ENCODE measurements at places on chromosomes 5 and 9.

DNA sequence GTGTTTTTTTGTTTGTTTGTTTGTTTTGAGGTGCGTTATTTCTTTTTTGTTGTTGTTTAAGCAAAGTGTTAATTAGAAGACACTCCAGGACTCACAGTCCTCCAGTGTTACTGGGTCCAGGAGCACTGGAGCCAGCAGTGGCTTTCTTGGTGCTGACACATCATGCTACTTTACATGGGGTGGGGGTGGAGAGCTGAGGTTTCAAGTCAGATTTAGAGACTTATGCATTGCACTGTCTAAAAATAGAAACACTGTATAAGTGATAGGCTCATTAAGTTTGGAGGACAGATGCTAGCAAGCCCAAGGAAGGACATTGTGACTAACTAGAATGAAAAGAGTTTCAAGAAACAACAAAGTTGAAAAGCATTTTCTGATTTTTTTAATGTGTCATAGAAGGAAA, 2209.2 kb downstream of the MAT2B start:
- no peak for DNase-seq

DNA sequence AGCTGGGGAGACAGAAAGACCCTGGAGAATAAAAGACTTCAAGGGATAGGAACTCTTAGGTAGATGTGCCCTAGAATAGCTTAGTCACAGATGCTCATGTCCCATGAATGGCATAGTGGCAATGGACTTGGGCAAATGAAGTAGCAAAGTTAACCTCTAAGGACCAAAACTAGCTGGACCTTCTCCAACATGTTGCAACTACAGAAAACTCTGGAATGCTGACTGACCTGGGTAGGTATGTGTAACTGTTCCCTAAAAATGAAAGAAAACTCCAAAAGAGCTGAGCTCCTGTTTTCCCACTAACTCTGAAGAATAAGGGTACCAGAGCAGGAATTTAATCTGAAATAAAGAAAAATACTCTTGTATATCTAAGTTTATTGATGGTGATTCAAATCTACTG, 12.5 kb upstream of the LPAR1 start:
- no peak for DNase-seq

DNA sequence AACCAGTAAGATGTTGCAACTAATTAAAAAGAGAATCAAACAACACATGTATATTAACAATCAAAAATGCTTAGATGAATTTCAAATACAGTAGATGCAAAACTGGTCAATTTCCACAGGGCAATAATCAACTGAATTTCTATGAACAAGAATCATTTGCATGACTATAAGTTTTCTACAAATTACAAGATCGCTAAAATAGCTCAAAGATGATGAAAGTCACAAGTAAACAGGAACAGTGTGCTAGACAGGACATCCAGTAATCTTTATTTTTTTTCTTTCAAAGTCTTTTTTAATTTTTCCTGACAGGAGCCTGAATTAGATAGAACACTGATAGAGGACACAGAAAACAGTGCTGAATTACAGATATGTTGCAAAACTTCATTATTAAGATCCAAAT, 608.2 kb upstream of the DAB2 start:
- no peak for DNase-seq

- no peak for DNase-seq
Measured at GRCh38 chr5:93578813-93579691, 2.0 kb downstream of the NR2F1-AS1 start.

- no peak for DNase-seq
Measured at GRCh38 chr5:31763424-31763823, 124.5 kb downstream of the PDZD2 start.

DNA sequence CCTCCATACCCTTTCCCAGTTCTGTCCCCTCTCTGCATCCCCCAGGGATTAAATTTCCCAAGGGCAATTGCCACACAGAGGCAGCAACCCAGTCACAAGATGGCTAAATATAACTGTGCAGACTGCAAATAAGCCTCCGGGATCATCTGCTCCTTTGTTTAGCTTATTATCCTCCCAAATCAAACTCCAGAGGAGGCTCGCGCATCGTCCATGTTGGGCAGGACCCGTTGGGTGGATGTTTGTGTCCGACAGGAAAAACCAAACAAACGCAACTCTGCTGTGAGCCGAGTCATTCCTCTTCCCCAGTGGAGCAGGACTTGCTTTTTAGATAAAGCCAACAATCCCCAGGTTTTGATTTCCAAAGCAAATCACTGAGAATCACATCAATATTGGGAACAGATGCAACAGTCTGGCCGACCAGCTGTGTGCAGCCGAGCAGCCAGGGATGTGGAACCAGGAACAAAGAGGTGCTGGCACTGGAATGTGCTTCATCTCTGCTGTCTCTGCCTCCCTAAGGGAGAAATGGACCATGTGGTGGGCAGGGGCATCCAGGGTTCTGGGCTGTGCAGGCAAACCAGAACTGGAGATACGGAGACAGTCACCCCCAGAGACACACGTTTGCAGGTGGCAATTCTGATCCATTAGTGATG, 89.8 kb downstream of the PTTG1 start:
- DNase-seq: no peak

DNA sequence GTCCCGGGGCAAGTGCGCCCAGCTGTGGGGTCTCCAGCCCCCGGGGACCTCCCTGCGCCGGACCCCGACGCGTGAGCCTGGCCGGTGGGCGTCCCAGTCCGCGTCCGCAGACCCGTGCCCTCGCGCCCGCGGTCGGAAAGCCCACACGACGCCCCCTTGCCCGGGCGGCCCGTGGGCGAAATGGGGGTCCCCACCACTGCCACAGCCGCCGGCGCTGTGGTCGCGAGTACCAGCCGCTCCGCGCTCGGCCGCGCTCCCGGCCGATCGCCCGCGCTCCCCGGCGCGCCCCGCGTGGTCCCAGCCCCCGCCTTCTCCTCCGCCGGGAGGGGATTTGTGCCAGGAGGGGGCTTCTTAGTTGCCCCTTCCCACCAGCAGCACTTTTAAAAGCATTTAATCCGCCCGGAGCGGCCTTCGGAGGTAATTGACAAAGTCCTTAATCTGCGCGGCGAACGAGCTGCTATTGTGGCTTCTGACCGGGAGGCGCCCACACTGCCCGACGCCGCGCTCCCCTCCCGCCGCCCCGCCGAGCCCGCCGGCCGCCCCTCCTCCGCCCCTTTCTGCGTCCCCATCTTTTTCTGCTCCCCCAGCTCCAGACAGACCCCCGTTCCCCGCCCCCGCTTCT, 469 bp upstream of the FIBCD1 start:
- no peak for DNase-seq

- no peak for DNase-seq
Measured at GRCh38 chr9:744790-745484, 96.6 kb upstream of the DMRT1 start.

- no peak for DNase-seq
Measured at GRCh38 chr5:6856653-6857052, 143.4 kb downstream of the TENT4A start.

- no peak for DNase-seq
Measured at GRCh38 chr5:50958852-50959457, 292.5 kb downstream of the PARP8 start.

DNA sequence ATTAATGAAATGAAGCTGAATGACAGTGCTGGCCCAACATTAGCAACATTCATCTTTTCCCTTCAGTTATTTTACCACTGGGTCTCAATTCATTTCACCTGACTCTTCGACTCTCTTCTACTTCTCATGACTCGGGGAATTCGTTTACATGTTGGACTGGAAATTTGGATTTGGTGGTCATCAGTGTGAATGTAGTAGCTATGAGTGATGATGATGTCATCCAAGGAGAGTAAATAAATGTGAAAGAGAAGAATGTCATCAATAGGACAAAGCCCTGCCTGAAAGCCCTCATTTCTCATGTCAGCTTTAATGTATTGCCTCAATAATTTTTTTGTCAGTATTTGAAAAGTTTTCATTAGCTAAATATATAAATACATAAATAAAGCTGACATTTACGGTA, 21.9 kb upstream of the CFAP95 start:
- no peak for DNase-seq

DNA sequence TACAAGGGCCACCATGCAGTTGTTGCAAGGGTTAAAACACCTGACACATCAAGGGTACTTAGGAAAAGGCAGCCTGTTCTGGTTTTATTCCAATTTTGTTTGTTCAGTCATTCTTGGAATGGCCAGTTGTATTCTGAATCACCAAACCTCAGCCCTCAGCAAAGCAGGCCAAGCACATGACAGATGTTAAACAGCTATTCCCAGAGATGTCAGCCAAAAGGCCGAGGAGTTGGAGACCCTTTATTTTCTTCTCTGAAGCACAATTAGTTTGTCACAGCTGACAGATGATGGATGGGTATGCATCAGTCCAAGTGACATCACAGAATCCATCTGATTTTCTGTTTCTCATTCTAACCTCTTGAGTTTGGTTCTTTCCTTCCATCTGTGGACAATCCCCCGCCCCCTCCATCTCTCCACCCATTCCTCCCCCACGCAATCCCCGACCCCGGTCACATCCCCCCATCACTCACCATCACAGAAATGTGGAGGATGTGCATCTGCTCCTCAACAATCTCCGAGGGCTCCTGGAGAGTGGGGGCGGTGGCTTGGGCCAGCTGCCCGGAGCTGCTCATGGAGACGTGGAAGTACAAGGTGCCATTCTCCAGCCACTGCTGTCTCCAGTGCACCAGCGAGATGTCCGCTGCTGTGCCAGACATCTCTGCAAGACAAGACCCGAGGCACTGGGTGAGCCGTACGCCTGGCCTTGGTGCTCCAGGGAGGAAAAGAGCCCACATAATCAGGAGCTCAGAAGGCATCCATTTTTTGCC, 123.8 kb downstream of the ASTN2 start:
- DNase-seq: no peak

GRCh38 chr9:26205261-26205660, 527.0 kb upstream of the TUSC1 start:
- DNase-seq: no peak

DNA sequence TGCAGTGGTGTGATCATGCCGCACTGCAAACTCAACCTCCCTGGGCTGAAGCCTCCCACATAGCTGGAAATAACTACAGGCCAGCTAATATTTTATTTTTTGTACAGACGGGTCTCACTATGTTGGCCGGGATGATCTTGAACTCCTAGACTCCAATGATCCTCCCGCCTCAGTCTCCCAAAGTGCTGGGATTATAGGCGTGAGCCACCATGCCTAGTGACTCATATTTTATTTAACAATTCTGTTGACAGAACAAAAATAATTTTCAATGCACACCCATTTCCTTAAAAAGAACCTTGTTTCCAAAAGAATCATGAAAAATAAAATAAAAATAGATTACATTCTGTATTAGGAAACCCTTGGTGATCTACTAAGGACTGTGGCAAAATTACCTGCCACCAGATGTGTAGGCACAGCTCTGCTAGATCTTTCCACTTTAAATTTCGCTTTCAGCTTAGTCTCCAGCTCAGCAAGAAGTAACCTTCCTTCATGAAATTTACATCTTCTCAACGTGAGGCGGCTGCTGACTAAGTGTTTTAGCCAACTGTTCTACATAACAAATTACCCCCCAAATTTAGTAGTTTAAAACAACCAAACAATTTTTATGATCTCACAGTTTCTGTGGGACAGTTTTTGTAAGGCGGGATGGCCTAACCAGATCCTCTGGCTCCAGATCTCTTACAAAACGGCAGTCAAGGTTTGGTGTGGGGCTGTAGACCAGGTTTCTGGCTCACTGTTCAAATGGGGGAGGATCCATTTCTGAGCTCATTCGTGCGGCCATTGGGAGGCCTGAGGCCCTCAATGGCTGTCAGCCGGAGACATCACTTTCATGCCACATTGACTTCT, 32.6 kb upstream of the GOLPH3 start:
- no peak for DNase-seq

- no peak for DNase-seq
Measured at GRCh38 chr5:88897748-88898147, 14.8 kb upstream of the MEF2C start.

DNA sequence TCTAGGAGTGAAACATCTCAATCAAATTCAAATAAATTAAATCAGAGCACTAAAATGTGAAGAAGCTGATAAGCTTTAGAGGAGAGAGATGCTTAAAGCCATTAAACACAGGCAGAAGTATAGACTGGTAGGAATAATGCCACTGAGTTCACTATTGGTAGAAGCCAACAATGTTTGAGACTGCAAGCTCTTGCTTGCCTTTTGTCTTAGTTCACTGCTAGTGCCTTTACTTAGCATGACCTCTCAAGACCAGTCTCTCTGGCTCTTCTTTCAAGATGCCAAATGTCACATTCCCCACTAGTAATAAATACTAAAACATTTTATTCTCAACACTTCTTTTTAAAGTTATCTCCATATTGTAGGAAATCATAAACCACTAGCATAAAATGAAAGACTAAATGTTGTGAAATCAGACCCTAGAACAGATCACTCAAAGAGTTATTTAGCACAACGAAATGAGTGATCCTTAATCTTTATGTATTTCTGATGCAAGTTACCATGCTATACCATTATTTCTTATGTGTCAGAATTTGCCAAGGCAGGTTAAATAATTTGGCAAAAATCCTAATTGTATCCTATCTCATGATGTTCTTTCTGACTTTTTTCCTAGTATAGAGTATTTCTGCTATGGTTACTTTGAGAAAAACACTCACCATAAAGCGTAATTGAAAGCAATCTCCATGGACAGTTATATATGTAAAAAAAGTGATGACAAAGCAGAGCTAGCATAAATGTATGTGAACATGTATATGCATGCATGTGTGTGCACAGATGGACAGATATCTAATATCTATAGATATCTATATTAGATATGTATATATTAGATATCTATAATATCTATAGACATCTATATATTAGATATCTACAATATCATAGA, 57.5 kb downstream of the PJA2 start:
- no peak for DNase-seq

GRCh38 chr9:83754383-83754977, 46.7 kb upstream of the UBQLN1 start:
- DNase-seq: no peak

Data from stimulated activated CD4-positive, alpha-beta T cell treated with anti-CD3 and anti-CD28 coated beads, Interleukin-1b, Interleukin-23, amount 100 ng/mL, for 1 hour (primary cell).